ENCODE measurements at places on chromosomes 12 and 14. TPM values are rescaled to one million over a fixed set of nuclear protein-coding genes. Genes with fewer than 3 reads are reported as not detected.

Gene DEPDC4
- total RNA-seq, result 1.3 TPM

Gene TRIAP1
- 9.7 TPM for total RNA-seq

Gene RTN1
- 797 TPM for total RNA-seq

Gene CPNE6
- total RNA-seq, result 27.2 TPM

Gene PDZRN4
- 59.5 TPM for total RNA-seq

Gene CLEC1B
- not detected for total RNA-seq

Gene ASCL1
- total RNA-seq, result 15.0 TPM

All from parietal lobe (tissue), 2 donors.